ENCODE measurements at places on chromosomes 3 and 15.

DNA sequence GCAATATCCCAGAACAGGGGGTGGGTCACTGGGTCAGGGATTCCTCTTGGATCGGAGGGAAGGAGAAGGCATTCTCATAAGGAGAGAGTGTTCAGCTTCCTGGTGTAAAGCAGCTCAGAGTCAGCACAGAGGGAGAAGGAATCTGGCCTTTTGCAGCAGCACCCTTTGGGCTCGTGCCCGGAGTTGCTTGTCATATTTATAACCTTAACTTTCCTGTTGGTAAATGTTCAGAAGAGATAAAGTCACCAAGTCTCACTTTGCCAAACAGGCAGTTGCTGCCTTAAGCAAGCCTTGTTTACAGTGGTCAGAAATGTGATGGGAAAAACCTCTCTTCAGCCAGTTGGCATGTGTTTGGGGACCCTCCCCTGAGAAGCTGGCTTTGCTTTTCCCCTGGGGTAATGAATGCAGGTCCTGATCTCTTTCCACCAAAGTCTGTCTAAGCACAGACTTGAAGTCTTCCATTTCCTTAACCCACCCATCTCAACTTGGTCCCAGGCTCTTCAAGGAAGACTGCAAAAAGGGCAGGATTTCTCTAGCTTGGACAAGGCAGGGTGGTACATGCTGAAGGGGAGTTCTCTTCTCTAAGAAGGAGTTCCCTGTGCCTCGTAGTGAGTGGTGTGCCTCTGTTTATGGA, 206.9 kb upstream of the BHLHE40 start:
- DNase-seq, result no peak

DNA sequence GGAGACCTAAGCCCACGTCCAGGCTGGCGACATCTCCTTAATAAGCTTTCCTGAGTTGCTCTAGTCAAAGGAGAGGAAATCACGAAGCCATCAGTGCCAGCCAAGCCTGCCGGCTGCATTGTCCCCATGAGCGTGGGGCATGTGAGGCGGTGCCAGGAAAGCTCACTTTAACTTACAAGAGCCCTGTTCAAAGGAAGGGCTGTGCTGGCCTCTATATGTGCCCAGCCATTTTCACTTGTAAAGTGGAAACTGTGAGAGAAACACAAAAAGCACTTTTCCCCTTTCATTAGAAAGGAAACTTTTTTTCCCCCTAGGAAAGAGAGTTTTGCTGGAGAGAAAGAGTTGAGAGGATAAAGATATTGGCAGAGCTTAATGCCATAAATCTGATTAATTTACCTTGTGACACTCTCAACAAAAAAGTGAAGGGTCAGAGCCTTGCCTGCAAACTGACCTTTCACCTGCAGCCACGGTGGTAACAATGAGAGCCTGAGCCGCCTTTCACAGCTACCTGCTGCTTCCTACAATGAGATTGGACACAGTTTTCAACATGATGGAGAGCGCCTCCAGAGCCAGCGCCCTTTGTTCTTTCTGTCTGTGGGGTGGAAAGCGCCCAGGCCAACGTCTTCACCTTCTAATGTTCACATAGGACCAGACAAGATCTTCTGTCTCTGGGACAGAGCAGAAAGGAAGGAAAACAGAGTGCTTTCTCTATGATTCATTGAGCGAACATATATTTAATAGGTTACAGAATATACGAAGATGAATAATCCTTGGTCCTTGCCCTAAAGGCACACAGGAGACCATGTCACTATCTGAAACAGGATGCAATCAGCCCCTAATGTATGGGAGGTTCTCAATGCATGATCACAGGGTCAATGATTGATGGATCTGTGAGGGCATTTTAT, 233.1 kb upstream of the HES1 start:
- no peak for DNase-seq

DNA sequence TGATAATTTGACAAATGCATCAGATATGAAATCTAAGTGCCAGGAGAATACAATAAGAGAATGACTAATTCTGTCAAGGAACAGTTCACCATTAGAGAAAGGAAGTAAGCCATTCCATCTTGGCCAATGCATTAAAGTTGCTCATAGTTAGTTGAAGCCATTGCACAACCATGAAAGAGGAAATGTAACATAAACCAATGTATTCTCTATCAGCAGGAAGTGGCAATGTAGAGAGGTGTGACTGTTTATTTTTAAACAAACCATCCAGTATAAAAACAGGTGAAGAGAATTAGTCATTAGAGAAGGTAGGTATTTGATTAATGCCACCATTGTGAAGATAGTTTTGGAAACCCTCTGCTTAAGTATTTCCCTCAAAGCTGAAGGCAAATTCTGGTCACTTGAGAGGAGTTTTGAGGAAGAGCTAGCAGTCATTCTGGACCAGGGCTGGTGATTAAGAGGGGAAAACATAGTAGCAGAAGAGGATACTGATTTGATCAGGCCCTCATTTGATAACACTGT, 10.7 kb upstream of the ANXA2 start:
- DNase-seq, result no peak

DNA sequence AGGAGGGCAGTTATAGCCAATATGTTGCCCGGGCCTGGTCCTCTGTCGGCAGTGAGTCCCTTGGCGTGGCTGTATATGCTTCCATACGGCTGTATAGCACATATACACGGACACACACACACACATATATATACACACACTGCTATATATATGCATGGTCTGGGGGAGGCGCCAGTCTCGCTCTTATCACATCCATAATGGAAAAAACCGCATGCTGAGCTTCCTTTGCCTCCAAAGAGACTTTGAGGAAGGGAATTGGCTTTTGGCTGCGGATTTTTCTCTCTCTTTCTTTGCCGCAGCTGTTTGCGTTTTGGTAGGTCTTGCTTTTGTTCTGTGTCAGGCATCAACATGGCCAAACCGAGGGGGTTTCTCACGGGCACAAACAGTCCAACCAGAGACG, 11.3 kb upstream of the TMEM115 start:
- DNase-seq, result no peak

DNA sequence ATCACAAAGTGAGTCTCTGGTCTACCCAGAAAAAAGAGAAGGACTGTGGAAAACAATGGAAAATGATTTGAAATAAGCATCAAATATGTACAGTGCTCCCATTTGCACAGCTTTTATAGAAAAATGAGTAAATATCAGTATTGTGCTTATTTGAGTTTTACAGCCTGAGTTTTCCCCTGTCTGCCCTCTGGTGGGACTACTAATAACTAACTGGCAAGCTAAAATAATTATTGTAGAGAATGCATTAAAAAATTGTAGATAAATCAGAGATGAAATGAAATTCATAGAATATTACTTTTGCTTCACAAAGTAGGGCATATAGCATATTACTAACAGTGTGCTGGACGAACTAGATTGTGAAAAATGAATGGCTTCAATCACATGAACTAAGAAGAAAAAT, 287.1 kb downstream of the NAALADL2 start:
- no peak for DNase-seq

DNA sequence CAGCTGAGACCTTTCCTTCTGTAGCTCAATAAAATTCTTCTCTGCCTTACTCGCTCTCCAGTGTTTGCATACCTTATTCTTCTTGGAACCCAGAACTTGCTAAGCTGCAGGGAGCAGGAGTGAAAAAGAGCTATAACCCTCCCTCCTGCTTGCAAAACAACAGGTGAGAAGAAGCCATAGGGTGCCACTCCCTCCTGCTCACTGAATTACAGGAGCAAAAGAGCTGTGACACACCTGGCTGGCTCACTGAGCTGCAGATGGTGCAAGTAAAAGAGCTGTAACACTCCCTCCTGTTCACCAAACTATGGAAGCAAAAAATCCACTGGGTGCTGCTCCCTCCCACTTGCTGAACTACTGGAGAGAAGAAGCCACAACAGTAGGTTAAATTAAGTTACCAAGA, 44.2 kb upstream of the C2CD4B start:
- no peak for DNase-seq

DNA sequence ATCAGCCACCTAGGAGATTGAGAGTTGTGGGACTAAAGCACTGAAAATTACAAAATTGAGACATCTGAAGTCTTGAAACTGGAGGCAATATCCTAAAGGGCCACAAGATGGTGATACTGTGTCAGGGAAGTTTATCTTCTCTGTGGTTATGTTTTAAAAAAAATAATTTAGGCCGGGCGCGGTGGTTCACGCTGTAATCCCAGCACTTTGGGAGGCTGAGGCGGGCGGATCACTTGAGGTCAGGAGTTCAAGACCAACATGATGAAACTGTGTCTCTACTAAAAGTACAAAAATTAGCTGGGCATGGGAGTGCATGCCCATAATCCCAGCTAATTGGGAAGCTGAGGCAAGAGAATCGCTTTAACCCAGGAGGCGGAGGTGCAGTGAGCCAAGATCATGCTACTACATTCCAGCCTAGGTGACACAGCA, 17.9 kb upstream of the NIT2 start:
- DNase-seq, result no peak

DNA sequence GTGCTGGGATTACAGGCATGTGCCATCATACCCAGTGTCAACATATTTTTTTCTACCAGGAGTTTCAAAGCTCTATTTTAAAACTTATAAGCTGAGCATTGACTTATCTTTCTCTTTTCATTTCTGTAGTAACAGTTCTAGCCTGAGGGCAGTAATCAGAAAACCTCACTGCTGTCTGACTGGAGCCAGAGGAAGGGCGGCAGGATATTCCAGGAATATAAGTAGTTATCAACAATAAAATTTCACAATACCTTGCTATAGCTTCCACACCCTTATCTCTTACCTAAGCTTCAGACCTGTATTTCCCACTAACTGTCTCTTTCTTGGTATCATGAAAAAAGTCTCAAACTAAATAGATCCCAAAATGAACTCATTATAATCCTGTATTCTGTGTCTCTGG, 5.1 kb upstream of the NEDD4 start:
- no peak for DNase-seq

DNA sequence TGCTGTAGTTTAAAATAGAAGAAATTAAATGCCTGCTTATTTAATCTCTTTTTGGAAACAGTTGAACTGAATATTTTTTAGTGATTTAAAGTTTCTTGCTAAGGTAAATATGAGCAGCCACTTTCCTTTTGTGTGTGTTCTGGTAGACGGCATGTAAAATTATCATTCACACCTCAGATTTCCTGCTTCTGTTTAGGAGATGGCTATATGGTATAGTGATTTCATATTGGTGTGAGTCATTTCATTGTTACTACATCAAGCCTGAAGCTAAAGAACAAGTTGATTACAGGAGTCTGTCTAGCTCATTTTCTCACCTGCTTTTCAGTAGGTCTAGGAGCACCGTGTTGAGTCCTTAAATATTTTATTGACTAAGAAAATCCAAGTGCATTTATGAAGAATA, 2.2 kb downstream of the LRCH3 start:
- no peak for DNase-seq

DNA sequence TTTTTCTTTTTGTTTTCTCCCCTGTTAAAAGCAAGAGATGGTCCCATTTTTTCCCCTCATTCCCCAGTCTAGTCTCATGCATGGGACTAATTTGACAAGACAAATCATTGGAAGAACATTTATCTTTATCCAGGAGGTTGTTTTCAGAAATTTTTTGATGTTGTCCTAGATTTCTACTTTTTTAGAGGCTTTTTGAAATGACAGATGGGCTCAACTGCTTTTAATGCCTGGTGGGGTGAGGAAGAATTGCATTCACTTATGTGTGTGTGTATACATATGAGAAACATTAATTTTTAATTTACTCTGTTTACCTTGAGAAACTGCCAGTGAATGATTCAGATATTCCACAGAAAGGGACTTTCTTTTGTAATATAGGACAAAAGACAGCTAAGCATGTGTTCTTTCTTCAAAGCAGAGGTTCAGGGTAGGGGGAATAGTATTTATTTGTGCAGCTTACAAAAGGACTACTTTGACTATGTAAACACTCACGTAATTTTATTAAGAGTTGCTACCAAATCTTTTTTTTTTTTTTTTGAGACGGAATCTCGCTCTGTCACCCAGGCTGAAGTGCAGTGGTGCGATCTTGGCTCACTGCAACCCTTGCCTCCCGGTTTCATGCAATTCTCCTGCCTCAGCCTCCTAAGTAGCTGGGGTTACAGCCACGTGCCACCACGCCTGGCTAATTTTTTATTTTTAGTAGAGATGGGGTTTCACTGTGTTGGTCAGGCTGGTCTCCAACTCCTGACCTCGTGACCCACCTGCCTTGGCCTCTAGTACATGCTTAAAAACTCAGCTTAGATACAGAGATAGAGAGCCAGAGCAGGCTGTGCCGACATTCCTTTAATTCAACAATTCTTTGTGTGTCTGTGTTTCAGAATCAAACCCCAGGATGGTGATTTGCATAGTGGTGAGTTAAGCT, 130.1 kb upstream of the RARB start:
- no peak for DNase-seq

- DNase-seq, result no peak
Measured at GRCh38 chr3:184255291-184256039, 5.9 kb downstream of the CAMK2N2 start.

- no peak for DNase-seq
Measured at GRCh38 chr15:71044006-71044405, 71.3 kb upstream of the THSD4 start.

- DNase-seq, result no peak
Measured at GRCh38 chr15:80789296-80789695, 10.1 kb downstream of the CEMIP start.

GRCh38 chr3:69389520-69390248, 3.8 kb upstream of the FRMD4B start:
- no peak for DNase-seq

- no peak for DNase-seq
Measured at GRCh38 chr3:193971261-193971751, 164.6 kb upstream of the HES1 start.
